ENCODE measurements at places on chromosomes 6 and 20. TPM values are rescaled to one million over a fixed set of nuclear protein-coding genes. Genes with fewer than 3 reads are reported as not detected.
A peak's percentile ranks its signal among the peaks of the same experiment; 100 is the strongest.

- no peak overlapping the region for H3K4me3 ChIP-seq
- H3K4me1 ChIP-seq, result no peaks in the 10 kb centered on the region
- no peak overlapping the region for H3K27ac ChIP-seq
- no peaks in the 10 kb centered on the region for H3K36me3 ChIP-seq
These were observed 260.3 kb downstream of the TAF4 start for GRCh38 chr20:61805365-61805764.

- no peak overlapping the region for H3K4me3 ChIP-seq
- no peak for DNase-seq
- H3K36me3 ChIP-seq, result no peaks in the 10 kb centered on the region
These were observed 304.3 kb downstream of the HDGFL1 start for GRCh38 chr6:22873513-22874136.

DNA sequence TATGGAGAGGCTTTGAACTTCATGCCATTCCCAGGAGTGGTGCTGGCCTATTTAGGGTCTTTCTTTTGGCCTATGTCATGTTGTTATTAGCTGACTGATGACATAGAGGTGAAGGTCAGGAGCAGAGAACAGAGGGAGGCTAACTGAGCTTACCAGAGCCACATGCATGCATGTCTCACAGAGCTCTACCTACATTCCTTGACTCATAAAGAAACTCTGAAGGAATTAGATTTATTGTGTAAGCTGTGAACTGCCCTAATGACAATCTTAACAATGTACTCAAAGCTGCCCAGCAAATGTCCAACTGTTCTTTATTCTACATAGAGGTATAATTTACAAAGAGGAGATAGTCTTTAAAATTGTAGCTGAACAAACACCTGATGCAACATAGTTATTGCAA lies 192.7 kb upstream of the CNR1 start:
- no peak overlapping the region for H3K27ac ChIP-seq
- no peaks in the 10 kb centered on the region for H3K4me1 ChIP-seq
- no peaks in the 10 kb centered on the region for H3K27me3 ChIP-seq
- no peak for DNase-seq
- no peak overlapping the region for H3K4me3 ChIP-seq

GRCh38 chr6:109690737-109691621 lies at the start of the genes AK9 and FIG4:
Gene AK9, minus strand, starts transcription at chr6:109691202. Its CDS starts 15,457 bp downstream, at chr6:109675745.
Gene FIG4, plus strand, starts transcription at chr6:109691296. Its CDS starts 140 bp downstream, at chr6:109691436.
- H3K36me3 ChIP-seq, result no peaks in the 10 kb centered on the region
- DNase-seq, result peak; percentile 97
- H3K27me3 ChIP-seq, result no peaks in the 10 kb centered on the region
- H3K4me3 ChIP-seq, result peak within 1 kb of the TSS; percentile 92
- H3K27ac ChIP-seq, result peak within 1 kb of the TSS; percentile 88

The STX11 gene
- total RNA-seq, result 7.0 TPM

The TBXT gene
- not detected for total RNA-seq

DNA sequence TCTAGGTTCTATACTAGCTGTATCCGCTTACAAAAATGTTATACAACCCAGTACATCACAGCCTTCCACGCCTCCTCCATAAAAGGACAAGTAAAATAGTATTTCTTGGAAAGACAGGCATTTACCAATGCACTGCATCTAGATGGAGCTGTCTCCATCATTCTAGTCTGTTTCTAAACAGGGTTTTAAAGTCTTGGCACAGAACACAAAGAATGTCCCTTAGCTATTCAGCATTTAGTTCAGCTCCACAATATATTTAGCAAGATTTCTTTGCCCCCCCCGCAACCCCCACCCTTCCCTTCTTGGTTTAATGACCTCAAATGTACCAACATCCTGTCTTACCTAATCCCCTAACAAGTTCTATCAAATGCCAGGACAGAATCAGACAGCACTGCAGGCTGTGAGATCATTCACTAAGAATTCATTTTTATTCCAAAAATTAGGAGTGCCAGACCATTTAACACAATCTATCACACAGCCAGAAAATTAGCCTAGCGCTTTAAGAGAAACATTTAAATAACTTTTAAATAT lies 198.6 kb downstream of the BACH2 start:
- no peak overlapping the region for H3K4me3 ChIP-seq
- H3K27ac ChIP-seq, result peak overlapping the region; percentile 86
- no peaks in the 10 kb centered on the region for H3K27me3 ChIP-seq
- no peaks in the 10 kb centered on the region for H3K36me3 ChIP-seq

DNA sequence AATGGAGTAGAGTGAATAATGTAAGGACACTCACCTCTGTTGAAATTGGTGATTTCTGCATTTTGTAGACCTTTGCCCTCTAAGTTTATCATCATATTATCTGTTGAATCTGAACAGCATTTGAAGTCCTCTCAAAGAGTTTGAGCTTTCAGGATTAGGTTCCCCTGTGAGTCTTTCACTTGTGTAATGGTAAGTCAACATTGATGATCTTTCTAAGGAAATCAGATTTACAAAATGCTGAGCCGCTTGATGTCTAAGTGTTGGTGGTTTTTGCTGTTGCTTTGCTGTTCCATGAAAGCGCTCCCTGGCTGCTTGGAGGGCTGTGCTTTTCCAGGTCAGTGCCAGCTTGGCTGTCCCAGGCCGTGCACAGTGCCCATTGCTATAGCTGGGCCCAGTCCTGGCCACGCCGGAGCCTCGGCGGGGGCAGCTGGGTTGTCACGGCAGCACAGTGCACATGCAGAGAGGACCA lies 33.8 kb upstream of the KIF25 start:
- no peak overlapping the region for H3K4me3 ChIP-seq
- H3K36me3 ChIP-seq, result peaks cover 7% of the 10 kb centered on the region
- no peaks in the 10 kb centered on the region for H3K4me1 ChIP-seq
- no peak overlapping the region for H3K27ac ChIP-seq

All from aorta (tissue), 5 donors.